Fibroblast of villous mesenchyme (primary cell): ENCODE measurements at places on chromosomes 11 and 22. TPM values are rescaled to one million over a fixed set of nuclear protein-coding genes. Genes with fewer than 3 reads are reported as not detected.

The HTR3A gene
- total RNA-seq = not detected in 2 replicates

The C11orf58 gene
- total RNA-seq = 181 and 184 TPM in 2 replicates

The BTG4 gene
- not detected in 2 replicates for total RNA-seq

The EXPH5 gene
- 0.32 and 2.2 TPM in 2 replicates for total RNA-seq

The CRYBB1 gene
- not detected in 2 replicates for total RNA-seq

The CHRDL2 gene
- total RNA-seq = not detected in 2 replicates

The LGR4 gene
- 11.2 and 12.2 TPM in 2 replicates for total RNA-seq

The CNTF gene
- 2.2 and 2.9 TPM in 2 replicates for total RNA-seq

The RIMBP3C gene
- total RNA-seq = 0.43 and 0.64 TPM in 2 replicates

The PACS1 gene
- total RNA-seq = 36.7 and 41.2 TPM in 2 replicates

The PAFAH1B2 gene
- 132 and 200 TPM in 2 replicates for total RNA-seq

The FGF4 gene
- total RNA-seq = not detected in 2 replicates

The SLC37A2 gene
- 0.97 and 1.7 TPM in 2 replicates for total RNA-seq

The POU2AF1 gene
- not detected in 2 replicates for total RNA-seq

The OR10W1 gene
- total RNA-seq = under 0.01 TPM in 1 of 2 replicates, not detected in the other

The CCDC117 gene
- 21.6 and 34.5 TPM in 2 replicates for total RNA-seq

The GLYAT gene
- not detected in 2 replicates for total RNA-seq

The TRAF6 gene
- 9.0 and 13.4 TPM in 2 replicates for total RNA-seq

The TST gene
- 45.4 and 54.4 TPM in 2 replicates for total RNA-seq

The ASPHD2 gene
- 0.32 and 2.2 TPM in 2 replicates for total RNA-seq

The DBX1 gene
- not detected in 2 replicates for total RNA-seq

The ZNF215 gene
- total RNA-seq = 6.5 and 7.1 TPM in 2 replicates

The HSPB2 gene
- total RNA-seq = 0.43 and 0.64 TPM in 2 replicates

The HPS4 gene
- 28.0 and 28.1 TPM in 2 replicates for total RNA-seq

The PGM2L1 gene
- 2.6 and 6.1 TPM in 2 replicates for total RNA-seq

The OR51B4 gene
- 0.43 TPM in 1 of 2 replicates, not detected in the other for total RNA-seq

The MS4A6A gene
- total RNA-seq = not detected in 2 replicates

The SLC1A2 gene
- total RNA-seq = 18.7 and 23.7 TPM in 2 replicates

The SLC6A5 gene
- not detected in 2 replicates for total RNA-seq

The IL18 gene
- total RNA-seq = 1.6 and 2.2 TPM in 2 replicates

The DNAL4 gene
- total RNA-seq = 10.3 and 11.2 TPM in 2 replicates
